RPMI8226 (cell line): ENCODE measurements at places on chromosomes 5 and 9.
A peak's percentile ranks its signal among the peaks of the same experiment; 100 is the strongest.

DNA sequence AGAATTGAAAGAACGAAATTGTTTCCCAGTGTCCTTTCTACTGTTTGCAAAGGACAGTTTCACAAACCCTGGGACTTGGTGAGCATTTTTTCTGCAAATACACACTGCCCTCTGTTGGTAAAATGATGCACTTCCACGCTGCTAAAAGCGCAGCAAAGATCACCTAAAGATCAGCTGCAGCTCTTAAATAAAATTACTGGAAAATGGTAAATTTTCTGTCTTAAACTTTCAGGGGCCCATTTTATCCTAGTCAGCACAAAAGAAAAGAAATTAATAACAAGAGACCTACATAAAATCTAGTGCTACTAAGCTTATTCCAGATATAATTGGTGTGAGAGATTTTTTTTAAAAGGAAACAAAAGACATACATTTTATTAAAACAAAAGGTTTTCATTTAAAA is 566.0 kb downstream of the CAAP1 start:
- DNase-seq, result peak; percentile 55

DNA sequence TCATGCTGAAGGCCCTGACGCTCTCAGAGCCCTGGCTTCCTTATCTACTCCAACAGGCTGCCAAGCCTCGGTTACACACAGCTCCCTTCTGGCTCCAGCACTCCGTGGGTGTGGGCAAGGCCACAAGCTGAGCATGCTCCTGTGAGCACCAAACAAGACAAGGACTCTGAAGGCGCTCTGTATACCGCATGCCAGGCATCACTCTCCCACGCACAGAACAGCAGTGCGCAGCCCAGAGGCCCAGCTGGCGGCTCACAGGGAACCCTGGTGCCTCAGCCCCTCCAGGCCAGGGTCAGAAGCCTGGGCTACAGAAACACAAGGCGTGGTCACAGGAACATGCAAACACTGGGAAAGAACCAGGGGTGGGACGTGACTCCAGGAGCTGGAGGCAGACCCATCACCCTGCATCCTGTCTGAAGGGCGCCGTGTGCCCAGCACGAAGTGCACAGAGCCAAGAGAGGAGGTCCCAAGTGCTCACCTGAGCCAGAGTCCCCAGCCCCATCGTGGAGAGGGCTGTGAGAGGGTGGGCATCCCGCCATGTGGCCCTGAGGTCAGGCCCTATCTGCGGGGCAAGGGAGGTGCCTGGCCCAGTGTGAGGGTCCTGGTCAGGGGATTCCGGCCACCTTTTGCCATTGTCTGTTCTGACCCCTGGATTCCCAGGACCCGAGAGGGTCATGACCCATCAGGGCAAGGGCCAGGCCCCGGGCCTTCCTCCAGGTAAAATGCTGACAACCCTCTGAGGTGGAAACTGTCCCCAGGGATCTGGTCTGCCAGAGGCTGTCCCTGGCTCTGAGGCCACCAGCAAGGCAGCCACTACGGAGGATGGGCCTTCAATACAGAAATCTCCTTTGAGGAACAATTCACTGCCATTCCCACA is 54.7 kb downstream of the COL23A1 start:
- DNase-seq, result no peak

DNA sequence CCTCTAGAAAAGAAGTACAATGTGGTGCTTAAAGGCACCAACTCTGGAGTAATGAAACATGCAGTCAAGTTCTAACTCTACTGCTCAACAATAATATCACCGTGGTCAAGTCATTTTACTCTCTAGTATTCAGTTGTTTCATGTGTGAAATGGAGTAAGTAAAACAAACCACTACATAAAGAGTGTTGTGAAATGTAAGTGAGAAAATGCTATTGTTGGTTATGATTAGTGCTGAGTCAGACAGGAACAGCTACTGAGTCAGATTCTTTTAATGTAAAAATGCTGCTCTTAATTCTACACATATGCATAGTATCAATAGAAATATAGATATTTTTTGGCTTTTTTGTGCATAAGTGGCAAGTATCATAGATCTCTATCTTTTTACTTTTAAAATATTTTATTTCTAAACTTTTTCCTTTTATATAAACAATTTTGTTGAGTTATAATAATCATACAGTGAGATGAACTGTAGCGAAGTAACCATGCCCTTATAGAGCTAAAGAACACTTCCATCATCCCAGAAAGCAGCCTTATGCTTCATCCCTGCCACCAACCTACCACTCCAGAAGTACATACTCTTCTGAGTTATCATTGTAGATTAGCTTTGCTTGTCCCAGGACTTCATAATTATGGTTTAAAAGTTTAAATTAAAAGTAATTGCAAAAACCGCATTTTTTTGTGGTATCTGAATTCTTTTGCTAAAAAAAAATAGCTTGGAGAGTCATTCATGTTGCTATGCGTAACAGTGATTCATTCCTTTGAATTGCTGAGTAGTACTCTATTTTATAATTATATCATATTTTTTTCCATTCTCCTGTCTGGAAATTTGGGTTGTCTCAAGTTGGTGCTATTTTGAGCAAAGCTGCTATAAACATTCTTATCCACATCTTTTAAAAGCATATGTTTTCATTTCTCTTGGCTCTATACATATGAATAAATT is 548.2 kb upstream of the CLINT1 start:
- DNase-seq, result no peak

- DNase-seq, result no peak
Observed at GRCh38 chr5:9124071-9124470, 421.8 kb downstream of the SEMA5A start.

DNA sequence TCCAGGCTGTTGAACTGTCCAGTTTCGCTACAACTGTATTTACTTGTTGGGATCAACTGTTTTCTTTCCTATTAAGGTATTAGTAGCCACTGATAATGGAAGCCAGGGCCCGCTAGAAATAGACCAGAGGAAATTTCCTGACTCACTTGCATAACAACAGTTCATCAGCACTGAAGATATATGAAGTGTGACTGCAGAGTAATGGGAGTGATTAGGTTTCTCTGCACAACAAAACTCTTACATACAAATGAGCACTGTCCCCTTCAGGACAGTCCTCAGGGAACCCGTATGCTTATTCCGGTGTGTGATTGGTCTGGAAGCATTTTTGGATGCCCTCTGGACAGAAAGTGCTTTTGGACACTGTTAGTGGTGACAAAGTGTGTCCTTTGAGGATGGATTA is 55.3 kb downstream of the LIX1 start:
- DNase-seq, result no peak

GRCh38 chr9:13113216-13113615 is 166.3 kb downstream of the MPDZ start:
- no peak for DNase-seq
